Activated T-cell treated with anti-CD3 and anti-CD28 coated beads for 24 hours (primary cell): ENCODE measurements at places on chromosomes 7 and 10.

DNA sequence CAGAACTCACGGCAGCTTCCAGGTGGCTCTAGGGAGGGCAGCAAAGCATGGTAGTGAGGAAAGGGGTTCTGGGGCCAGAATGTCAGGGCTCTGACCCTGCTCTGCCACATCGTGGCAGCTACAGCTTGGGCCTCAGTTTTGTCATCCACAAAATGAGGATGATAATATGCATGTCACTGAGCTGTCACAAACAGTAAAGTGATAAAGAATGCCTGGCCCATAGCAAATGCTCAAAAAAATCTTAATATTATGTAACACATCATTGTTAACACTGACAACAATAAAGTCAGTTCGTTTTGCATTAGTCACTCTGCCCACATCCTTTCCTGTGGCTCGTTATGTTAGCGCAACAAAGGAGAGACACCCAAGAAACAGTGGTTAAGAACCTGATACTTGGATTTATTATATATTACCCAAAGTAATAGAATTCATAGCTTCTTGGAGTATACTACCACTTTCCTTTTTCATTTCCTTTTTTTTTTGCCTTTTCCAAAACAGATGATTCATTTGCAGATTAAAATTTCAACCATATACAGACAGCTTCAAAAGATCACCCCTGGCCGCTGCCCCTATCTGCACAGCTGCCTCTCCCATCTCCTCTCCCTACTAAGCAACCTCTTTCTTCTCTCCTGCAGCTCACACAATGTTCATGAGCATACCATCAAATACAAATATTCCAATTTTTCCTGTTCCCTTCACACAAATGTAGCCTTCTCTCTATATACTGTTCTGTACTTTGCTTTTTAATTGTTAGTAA, 45.5 kb upstream of the DDC start:
- peak; percentile 34 for DNase-seq

DNA sequence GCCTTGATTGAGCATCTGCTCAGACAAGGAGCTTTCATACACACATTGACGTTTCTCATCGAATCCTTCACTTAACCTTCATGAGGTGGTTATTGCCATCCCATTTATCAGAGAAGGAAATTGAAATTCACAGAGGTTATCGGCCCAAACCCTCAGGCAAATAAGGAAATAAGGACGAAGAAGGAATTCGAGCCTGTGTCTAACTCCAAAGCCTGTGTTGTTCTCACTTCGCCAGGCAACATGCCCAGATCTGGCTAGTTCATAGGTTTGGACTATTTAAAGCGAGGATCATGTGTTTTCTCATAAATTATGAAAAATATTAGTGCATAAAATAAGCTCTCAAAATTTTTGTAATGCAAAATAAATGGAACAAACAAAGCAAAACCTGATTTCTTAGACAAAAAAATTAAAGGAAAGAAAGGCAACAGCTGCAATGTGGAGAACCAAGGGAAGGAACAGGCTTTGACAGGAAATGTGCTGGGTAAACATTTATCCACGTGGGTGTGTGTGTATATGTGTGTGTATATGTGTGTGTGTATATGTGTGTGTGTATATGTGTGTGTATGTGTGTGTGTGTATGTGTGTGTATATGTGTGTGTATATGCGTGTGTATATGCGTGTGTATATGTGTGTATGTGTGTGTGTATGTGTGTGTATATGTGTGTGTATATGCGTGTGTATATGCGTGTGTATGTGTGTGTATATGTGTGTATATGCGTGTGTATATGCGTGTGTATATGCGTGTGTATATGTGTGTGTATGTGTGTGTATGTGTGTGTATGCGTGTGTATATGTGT, 4.8 kb downstream of the UCN3 start:
- DNase-seq, result no peak

DNA sequence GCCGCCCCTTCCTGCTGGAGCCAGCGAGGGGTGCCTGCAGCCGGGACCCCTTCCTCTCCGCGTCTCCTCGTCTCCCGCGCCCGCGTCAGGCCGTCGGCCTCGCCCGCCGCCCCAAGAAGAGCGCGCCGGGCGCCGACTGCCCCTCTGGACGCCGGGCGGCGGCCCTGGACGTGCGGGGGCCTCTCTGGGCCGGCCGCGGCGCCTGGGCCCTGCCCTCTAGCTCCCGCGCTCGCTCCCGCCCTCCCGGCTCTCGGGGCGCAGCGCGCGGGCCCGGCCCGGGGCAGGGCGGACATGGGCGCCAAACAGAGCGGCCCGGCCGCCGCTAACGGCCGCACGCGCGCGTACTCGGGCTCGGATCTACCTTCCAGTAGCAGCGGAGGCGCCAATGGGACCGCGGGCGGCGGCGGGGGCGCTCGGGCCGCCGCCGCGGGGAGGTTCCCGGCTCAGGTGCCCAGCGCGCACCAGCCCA, 704 bp downstream of the ZNRF2 start:
- peak; percentile 12 for DNase-seq

DNA sequence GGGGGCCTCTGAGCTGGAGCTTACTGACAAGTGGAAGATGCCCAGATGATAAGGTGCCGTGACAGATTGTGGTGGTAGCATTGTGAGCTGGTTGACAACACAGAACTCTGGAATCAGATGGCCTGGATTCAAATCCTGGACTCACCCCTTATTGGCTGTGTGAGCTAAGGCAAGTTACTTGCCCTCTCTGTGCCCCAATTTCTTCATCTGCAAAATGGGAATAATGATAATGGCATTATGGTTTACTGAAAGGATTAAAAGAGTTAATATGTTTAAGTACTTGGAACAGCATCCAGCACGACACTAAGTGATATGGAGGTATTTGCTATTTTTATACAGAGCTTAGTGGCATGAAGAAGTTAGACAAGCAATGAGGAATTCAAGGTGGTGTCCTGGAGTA, 465.9 kb upstream of the GALNT17 start:
- DNase-seq, result no peak

DNA sequence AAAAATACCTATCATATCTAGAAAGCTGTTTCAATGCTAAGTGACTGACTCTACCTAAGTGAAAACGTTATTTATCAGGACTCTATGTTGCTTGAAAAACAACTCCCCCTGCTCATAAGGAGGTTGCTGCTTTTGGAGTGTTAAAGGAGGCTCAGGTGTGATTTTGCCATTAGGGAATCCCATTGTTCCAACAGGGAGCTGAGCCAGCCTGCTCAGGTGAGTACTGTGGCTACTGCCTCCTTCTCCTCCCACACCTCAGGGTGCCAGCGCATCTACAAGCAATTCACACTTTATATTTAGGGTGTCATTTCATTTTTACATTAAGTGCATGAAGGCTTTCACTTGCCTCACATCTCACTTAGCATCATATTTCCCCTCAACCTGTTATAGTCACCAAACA, 84.7 kb downstream of the SEM1 start:
- DNase-seq, result no peak

GRCh38 chr7:37410305-37411229, 38.1 kb downstream of the ELMO1 start:
- no peak for DNase-seq

DNA sequence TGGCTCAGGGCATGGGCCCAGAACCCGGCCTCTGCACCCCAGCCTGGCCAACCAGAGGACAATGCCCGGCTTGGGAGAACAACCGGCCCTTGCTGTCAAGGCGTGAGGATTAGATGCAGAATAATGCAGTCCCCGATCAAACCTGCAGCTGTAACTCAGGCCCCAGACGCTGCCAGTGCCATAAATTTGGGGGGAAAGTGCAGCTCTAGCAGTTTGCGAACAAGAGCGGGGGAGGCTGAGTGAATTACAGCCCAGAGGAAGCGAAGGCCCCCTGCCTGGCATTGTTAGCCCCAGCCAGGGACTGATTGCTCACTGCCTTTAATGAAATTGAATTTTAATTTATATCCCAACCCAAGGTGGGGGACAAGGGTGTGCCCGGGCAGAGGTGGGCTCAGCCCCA, 38.0 kb upstream of the GNA12 start:
- no peak for DNase-seq

GRCh38 chr10:34565934-34566333, 249.2 kb downstream of the PARD3 start:
- DNase-seq, result no peak

DNA sequence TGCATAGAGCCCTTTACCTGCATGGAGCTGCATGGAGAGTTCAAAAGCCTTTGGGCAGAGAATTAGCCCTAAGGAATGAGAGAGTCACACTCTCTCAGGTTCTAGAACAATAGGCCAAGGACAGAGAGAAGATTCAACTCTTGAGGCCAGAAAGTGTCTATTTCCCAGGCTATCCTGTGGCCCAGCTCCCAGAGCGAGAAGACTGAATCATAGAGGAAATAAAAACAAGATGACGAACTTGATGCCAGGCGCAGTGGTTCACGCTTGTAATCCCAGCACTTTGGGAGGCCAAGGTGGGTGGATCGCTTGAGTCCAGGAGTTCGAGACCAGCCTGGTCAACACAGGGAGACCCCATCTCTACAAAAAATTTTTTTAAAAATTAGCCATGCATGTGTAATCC, 18.3 kb upstream of the PODXL start:
- DNase-seq, result no peak

GRCh38 chr7:78953726-78954363, 499.6 kb downstream of the MAGI2 start:
- DNase-seq, result no peak

DNA sequence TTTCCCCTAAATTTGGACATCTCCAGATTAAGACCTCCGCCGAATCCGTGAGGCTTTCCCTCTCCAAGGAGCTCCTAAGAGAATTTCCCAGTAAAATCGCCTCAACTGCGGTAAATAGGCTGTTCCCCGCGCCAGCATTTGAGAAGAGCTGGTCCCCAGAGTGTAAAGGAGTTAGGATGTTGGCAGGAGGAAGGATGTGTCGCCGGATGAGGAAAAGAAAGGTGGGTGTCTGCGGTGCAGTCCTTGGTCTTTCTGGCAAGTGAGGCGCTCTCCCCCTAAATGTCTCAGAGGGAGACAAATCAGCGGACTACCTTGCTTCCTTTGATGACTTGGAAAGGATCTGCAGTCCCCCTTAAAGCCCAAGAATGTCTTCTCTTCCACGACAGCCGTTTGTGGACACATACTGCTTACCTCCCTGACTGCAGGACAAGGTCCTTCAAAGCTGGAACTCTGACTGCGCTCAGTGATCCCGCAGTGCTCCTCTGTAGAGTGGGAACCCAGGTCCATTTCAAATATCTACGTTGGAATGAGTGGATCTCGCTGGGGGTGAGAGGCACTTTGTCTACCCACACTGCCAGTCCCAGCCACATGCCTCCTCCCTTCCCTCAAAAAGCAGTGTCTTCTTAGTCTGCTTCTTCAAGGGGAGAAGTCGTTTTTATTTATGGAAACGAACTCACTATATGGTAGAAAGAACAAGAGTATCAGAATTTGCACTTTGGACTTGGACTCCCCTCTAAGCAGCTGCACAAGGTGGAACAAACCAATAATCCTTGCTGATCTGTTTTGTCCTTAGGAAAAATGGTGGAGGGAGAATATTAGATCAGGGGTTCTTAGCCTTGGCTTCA, 1.1 kb upstream of the DLG5 start:
- no peak for DNase-seq

GRCh38 chr10:71605263-71605962, 114.2 kb downstream of the C10orf105 start:
- no peak for DNase-seq

- DNase-seq, result no peak
Observed at GRCh38 chr7:136066304-136067143, 89.4 kb upstream of the MTPN start.

DNA sequence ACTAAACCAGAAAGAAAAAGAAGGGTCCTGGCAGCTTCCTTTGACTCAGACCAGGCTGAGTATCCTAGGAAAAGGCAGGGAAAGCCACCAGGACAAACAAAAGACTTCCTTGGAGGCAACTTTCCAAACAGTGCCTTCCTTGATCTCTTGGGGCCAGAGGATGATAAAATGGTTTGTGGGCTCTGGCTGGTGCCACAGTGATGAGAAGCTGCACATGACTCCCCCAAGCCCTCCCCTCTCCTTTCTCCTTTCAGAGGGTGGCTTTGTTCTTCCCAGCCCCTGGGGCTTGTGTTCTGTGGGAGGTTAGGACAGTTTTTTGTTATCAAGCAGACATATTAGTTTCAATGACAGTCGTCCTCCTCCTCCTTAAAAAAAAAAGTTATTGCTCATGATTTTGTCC, 183.2 kb downstream of the SEM1 start:
- DNase-seq, result no peak

- no peak for DNase-seq
Observed at GRCh38 chr10:90743291-90743690, 114.5 kb downstream of the HTR7 start.

- no peak for DNase-seq
Observed at GRCh38 chr10:3400348-3400747, 227.8 kb upstream of the PITRM1 start.

GRCh38 chr7:45359250-45359649, 201.7 kb downstream of the RAMP3 start:
- no peak for DNase-seq

- DNase-seq, result no peak
Observed at GRCh38 chr10:18497806-18498369, 153.5 kb downstream of the NSUN6 start.

DNA sequence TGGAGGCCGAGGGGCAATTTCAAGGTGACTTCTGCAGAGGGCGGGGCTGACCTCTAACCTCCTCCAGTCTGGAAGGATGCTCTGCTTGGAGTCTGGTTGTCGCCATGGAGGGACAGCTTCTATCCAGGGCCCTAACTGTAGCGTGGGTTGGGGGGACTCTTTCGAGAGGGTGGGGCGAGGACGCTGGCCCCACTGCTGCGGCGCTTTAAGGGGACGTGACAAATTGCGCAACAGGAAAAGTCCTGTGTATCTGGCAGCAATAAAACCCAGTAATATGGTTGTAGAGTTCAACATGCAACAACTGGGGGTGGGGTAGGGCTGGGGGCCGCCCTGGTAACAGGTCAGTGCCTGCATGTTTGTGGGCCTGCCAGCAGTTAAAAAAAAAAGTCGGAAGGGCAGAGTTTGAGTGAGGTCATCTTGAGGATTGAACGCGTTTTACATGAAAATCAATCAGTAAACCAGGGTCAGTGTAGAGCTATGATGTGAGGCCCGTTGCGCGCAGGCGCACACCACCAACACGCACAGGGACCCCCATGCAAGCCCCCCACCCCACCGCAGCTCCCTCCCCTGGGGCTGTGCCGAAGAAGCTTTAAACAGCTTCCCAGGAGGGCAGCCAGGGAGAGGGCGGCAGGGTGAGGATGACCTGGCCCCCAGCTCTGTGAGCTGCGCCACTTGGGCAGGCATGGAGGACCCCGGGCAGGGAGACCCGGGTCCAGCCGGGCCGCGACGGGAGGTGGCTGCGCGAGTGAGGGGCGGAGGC, 4.3 kb downstream of the SHH start:
- DNase-seq, result no peak

GRCh38 chr10:22617051-22617450, 97.3 kb downstream of the PIP4K2A start:
- no peak for DNase-seq

- no peak for DNase-seq
Observed at GRCh38 chr10:63120554-63120953, 12.6 kb upstream of the NRBF2 start.

GRCh38 chr10:35058134-35058533, 32.0 kb downstream of the CUL2 start:
- no peak for DNase-seq

- no peak for DNase-seq
Observed at GRCh38 chr7:45219130-45219529, 61.5 kb downstream of the RAMP3 start.
